ENCODE measurements at places on chromosomes 5 and 9. TPM values are rescaled to one million over a fixed set of nuclear protein-coding genes. Genes with fewer than 3 reads are reported as not detected.
A peak's percentile ranks its signal among the peaks of the same experiment; 100 is the strongest.

ZDHHC11B gene
- 3.1 TPM for total RNA-seq

MTMR12 gene
- 37.2 TPM for total RNA-seq

ANKRD33B gene
- total RNA-seq: 5.9 TPM

SOX30 gene
- total RNA-seq: 0.41 TPM

TAF11L10 gene
- total RNA-seq: not detected

DOK3 gene
- 9.0 TPM for total RNA-seq

VCAN gene
- total RNA-seq: 276 TPM

DNA sequence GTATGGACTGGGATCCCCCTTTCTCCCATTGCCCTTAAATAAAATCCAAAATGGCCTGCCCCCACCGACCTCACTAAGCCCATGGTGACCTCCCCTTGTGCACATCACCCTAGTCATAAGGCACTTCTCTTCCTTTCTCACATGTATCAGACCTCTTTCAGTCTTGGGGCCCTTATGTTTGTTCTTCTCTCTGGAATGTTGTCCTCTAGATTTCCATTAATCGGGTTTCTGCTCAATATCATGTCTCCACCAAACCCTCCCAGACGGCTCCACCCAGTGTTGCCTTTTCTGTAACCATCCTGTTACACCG is 196.3 kb downstream of the ERCC6L2 start:
- no peak for DNase-seq

- no peak for DNase-seq
Observed at GRCh38 chr9:130137641-130138081, 34.5 kb upstream of the NCS1 start.

DNA sequence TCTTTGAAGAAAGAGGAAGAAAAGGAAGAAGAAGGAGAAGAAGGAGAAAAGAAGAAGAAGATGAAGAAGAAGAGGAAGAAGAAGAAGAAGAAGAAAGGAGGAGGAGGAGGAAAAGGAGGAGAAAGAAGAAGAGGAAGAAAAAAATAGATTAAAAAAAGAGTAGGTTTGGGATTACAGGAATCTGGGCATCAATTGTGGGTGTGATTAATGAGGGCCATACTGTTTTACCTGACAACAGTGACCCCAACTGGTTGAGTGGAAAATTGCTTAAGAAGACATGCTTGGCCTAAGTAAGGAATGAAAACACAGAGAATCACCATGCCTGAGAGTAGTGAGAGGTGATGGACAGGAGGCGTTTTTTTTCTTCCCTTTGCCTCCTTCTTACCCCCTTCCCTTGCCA is 114.6 kb downstream of the FAM170A start:
- peak; percentile 12 for DNase-seq

DNA sequence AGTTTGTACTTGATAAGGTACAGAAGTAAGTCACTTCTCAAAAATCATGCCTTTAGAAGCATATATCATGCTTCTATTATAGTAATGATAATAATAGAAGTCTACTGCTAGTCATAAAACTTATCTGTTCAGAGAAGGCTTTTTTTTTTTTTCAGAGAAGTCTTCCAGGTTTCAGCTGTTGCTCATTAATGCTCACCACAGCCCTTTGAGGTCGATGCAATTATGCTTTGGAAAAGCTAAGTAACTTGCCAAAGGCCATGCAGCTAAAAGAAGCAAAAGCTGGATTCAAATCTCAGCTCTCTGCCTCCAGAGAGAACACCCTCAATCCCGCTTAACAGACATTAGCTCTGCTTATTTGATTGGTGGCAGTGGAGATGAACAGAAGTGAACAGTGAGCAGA is 150.8 kb downstream of the DOCK8 start:
- no peak for DNase-seq

- no peak for DNase-seq
Observed at GRCh38 chr9:93824386-93825294, 130.5 kb downstream of the BARX1 start.

DNA sequence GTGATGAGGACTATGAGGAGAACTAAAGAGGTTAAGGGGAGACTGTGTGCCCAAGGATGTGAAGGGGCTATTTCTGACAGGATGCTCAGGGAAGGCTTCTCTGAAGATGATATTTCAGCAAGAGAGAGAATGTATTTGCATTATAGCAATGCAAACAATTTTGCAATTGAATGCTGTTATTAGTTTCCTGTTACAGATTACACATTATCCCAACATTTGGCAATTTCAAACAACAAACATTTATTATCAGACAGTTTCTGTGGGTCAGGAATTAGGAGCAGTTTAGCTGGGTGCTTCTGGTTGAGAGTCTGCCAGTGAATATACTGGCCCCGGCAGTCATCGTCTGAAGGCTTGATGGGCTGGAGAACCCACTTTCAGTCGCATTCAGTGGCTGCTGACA is 228.0 kb downstream of the MARCHF11 start:
- DNase-seq: no peak

DNA sequence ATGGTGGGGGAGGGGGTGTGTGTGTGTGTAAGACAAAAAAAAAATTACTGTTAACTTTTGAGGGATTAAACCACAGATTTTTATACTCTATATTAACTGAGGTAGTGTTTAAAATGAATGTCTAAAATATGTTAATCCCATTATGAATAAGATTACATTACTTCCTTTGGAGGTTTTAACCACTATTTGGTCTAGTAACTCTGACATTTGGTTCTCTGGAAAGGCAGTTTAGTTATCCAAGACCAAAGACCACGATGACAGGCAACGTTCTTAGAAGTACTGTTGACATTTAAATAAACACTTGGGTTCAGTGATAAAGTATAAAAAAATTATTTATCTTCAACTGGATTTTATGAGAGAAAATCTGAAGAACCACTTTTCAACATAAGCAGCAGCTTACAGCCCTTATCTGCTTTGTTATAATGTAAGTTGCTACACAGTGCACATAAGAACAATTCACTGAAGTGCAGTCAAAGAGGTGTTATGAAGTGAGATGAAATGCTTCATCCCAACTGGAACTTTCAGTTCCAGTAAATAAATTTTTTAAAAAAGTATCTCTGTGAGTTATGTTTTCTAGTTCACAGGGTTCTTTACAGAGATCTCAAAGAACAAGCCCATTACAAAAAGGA is 94.5 kb downstream of the OSMR start:
- no peak for DNase-seq

- no peak for DNase-seq
Observed at GRCh38 chr5:79853676-79854418, 137.2 kb downstream of the MTX3 start.

GRCh38 chr9:130028493-130029222 is 14.3 kb downstream of the FNBP1 start:
- DNase-seq: no peak

GRCh38 chr5:125357660-125358059 is 611.2 kb upstream of the ZNF608 start:
- DNase-seq: no peak

GRCh38 chr5:36606036-36606427 is 374 bp upstream of the SLC1A3 start:
- DNase-seq: no peak

DNA sequence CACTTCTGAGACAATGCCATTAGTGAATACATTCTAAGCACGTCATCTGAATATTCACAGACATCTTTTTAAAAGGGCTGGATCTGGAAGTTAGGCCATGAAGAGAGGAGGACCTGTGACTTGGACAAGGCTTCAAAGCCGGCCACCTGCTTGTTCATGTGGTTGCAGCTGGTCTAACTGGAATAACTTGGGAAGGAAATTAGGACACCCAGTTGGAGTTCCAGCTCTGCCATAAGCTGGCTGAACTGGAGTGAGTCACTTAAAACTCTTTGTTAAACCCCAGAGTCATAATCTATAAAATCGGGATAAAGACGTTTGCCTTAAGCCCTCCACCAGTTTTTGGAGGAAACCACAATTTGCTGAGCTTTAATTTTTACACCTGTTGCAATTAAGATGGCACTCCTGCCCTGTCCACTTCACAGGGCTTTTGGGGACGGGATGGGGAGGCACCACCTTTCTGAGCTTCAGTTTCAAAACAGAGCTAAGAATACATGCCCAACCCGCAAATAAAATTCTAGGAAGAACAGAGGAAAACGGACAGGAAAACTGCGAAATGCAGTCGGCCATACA is 536 bp upstream of the STX17 start:
- no peak for DNase-seq

DNA sequence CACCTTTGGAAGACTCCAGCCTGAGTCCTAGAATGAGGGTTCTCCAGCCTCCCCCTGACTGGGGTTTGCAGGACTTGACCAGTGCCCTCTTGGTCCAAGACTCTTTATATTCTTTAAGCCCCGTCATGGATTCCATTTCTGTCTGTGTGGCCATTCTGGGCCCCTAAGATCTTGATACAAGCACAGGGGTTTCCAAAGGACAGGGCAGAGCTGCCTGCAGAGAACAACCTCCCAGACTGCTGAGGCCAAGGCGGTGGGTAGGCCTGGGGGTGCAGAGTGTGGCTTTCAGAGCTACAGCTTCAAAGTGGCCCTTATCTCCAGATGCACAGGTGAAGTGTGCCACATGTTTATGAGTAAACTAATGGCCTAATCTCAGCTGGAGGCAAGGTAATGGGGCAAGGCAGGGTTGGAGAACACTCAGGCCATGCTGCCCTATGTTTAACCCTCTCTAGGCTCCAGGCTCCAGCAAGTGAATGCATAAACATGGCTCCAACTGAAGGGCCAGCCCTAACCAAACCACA is 32.1 kb downstream of the FOXI1 start:
- no peak for DNase-seq

DNA sequence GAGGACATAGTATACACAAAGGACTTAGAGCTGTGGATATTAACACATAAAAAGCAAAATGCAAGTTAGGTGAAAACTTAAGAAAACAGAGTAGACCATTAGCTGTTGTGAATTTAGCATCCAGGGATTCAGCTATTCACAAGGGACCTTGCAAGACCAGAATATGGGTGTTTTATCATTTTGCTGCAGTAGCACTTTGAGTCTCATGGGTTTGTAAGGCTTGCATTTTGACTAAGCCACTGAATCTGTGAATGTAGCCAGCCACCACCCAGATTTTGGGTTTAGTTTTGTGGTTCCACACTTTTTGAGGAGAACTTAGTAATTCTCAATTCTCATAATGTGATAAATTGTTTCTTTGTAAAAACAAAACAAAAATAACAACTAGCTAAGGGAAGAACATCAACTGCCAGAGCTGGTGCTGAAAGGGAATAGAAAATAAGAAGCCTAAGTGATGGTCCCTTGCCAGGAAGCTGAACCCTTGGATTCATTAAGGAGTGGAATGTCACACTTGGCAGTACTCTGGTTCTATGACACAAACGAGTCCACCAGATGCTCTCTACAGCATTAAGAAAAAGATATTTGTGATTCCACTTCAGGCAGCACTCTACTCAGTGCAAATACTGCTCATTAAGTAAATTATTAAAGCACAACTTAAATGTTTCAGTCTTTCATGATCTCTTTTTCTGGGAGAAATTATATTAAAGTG is 557.4 kb upstream of the ZNF462 start:
- no peak for DNase-seq

GRCh38 chr9:27382975-27383374 is 86.0 kb upstream of the EQTN start:
- no peak for DNase-seq

- DNase-seq: no peak
Observed at GRCh38 chr9:134616341-134616740, 25.3 kb upstream of the COL5A1 start.

GRCh38 chr5:145811834-145812625 is 23.1 kb downstream of the PRELID2 start:
- DNase-seq: no peak
